AG08395 (cell line): ENCODE measurements at places on chromosomes 4 and X.

- no peak for DNase-seq
Measured at GRCh38 chr4:141248029-141248428, 27.3 kb downstream of the ZNF330 start.

DNA sequence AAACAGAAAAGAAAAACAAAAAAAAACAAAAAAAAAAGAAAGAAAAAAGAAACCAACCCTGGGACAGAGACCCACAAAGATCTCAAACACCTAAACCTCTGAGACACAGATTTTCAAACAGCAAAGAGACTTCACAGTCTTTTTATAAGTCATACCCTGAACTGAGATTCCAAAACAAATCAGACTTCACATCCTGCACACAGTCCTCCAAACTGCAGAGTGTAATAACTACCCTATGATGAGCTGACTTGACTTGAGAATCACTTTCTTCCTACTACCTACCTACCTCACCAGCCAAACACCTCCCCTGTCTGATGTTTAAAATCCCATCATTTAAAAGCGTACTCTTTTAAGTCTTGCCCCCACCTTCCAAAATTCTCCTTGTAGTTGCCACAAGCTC is 25.2 kb upstream of the GLOD5 start:
- DNase-seq = no peak

- no peak for DNase-seq
Measured at GRCh38 chr4:41410049-41410448, 127.9 kb upstream of the LIMCH1 start.

DNA sequence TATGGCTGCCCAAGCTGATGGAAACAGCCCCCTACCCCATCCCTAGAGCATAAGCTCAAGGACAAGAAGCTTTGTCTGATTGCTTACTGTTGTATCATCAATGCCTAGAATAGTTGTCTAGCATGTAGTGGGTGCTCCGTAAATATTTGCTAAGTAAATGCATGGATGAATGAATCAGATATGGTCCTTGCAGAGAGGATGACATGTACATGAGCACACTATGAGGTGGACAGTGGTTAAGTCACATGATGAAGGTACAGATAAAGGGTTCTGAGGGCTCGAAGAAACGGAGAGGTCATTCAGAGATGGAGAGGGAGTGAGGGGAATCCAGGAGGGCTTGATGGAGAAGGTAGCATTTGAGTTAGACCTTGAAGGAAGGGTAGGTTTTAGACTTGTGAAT is 214.2 kb downstream of the RBMX2 start:
- DNase-seq = no peak

DNA sequence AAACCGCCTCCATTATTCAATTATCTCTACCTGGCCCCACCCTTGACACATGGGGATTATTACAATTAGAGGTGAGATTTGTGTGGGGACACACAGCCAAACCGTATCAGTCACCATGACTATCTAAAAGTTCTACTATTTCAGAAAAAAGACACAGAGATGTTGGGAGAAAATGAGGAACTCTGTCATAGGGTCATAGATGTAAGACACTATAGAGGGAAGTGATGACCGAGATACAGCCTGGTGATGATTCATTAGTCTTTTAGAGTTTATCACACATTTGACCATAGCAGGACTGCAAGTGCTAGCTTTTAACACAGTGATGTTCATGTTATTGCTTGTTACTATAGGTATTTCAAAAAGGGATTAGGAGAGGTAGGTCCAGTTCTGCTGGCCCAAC is 357.0 kb upstream of the AADAT start:
- no peak for DNase-seq
